ENCODE measurements at places on chromosomes 4 and X. TPM values are rescaled to one million over a fixed set of nuclear protein-coding genes. Genes with fewer than 3 reads are reported as not detected.

IQCM gene
- not detected for total RNA-seq

SH3RF1 gene
- total RNA-seq, result 11.1 TPM

ZCCHC12 gene
- 46.2 TPM for total RNA-seq

NPY1R gene
- total RNA-seq, result 129 TPM

TNIP3 gene
- total RNA-seq, result under 0.01 TPM

UGT2B11 gene
- under 0.01 TPM for total RNA-seq

SPATA4 gene
- total RNA-seq, result 0.49 TPM

TMEM271 gene
- 11.6 TPM for total RNA-seq

PDCL2 gene
- not detected for total RNA-seq

NRK gene
- total RNA-seq, result 0.25 TPM

CTAG1A gene
- not detected for total RNA-seq

PCDH7 gene
- total RNA-seq, result 35.2 TPM

GK gene
- total RNA-seq, result 5.9 TPM

PDZD4 gene
- total RNA-seq, result 141 TPM

SPANXB1 gene
- total RNA-seq, result not detected

BST1 gene
- total RNA-seq, result 2.7 TPM

SYTL5 gene
- 2.5 TPM for total RNA-seq

CT83 gene
- not detected for total RNA-seq

NUDT10 gene
- 39.1 TPM for total RNA-seq

GAGE12F gene
- total RNA-seq, result not detected

IL21 gene
- total RNA-seq, result not detected

NPY2R gene
- 11.8 TPM for total RNA-seq

MED28 gene
- 30.7 TPM for total RNA-seq

FAM149A gene
- total RNA-seq, result 30.5 TPM

WNK3 gene
- total RNA-seq, result 48.2 TPM

ALAS2 gene
- 9.8 TPM for total RNA-seq
